ENCODE measurements at places on chromosomes 5 and 9. TPM values are rescaled to one million over a fixed set of nuclear protein-coding genes. Genes with fewer than 3 reads are reported as not detected.

DNA sequence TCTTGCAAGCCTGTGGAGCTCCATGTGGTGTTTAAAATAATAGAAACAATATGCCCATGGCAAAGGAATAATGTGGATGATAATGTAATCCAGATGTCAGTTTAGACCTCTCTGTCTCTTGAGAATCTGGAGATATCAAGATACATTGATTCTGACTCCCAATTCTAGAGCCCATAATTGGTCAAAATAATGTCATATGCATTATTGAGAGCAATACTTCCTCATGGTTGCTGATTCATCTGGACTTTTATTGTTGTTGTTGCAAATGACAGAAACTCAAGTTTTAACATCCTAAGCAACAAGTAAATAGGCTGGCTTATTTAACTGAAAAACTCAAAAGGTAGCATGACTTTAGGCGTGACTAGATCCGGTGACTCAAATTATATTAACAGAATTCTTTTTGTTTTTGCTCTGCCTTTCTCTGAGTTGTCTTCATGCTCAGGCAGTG, 152.1 kb downstream of the PCSK1 start:
- DNase-seq = no peak

DNA sequence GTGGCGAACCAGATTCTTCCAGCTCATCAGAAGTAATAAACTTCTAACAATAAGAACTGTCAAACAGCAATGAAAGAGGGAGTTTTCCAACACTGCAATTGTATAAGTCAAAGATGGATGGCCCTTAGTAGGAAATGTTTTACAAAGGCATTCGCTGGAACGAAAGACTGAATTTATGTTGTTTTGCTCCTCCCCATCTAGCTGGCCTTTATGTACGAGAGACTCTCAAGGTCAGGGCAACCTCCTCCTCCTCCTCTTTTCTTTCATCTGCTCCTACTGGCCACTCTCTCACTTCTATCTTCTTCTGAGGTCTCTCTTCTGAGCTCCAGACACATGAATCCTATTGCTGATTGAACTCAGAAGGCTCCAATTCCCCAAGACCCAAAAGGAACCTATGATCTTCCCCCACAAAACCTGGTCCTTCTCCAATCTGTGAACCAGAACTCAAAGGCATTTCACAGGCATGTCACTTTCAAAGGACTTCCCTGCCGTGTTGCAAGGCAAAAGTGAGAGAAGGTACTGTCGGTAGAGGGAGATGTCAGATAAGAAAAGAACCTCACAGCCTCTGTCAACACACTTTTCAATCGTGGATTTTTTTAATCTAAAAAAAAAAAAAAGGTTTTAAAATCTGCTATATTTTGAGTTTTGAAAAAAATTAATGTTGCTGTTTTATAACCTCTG, 28.5 kb upstream of the PUM3 start:
- no peak for DNase-seq

GRCh38 chr9:128045831-128046230, 21.3 kb downstream of the NAIF1 start:
- no peak for DNase-seq

The FOXD1 gene
- 0.13 TPM for total RNA-seq

- no peak for DNase-seq
These were observed 40.8 kb downstream of the NNT start for GRCh38 chr5:43643750-43644149.

- DNase-seq = no peak
These were observed 218.0 kb downstream of the MAN2A1 start for GRCh38 chr5:109907731-109908130.

- DNase-seq = peak; percentile 19
These were observed 253.8 kb downstream of the KDM4C start for GRCh38 chr9:7011395-7012067.

The CDKN2B-AS1 gene
- 1.2 TPM for total RNA-seq

DNA sequence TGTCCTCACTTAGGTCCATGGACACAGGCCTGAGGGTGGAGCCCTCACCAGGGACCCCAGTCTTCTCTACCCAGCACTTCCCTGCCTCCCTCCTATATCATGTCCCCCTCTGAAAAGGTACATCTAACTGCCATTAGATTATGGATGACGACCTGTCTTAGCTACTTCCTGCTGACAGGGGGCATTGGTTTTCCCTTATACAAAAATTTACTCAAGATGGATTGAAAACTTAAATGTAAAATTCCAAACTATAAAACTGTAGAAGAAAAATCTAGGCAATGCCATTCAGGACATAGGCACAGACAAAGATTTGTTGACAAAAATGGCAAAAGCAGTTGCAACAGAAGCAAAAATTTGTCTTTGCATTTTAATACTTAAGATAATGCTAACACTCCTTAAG, 623.2 kb upstream of the FAM174A start:
- no peak for DNase-seq

GRCh38 chr5:126927429-126927828, 102.9 kb downstream of the MARCHF3 start:
- DNase-seq = no peak

The KCTD16 gene
- total RNA-seq = not detected

- no peak for DNase-seq
These were observed 65.2 kb downstream of the LRRC70 start for GRCh38 chr5:62643556-62644451.

DNA sequence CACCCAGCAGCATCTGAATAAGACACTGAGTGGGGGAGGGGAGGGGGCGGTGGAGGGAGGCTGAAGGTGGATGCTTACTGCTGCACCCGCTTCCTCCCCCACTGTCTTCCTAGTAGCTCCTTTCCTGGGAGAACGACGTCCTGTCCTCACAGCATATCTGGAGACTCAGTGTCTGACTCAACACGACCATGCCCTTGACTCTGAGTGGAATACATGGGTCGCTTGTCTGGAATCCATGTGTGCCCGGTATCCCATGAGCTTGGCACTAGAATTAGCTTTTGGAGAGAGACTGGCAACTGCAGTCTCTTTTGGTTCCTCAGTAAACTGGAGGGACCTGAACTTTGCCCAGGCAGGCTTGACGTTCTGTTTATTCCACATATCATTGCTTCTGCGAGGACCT, 125.4 kb upstream of the FAM120A start:
- no peak for DNase-seq

The ST8SIA4 gene
- 65.2 TPM for total RNA-seq

The SPINK6 gene
- total RNA-seq = not detected

DNA sequence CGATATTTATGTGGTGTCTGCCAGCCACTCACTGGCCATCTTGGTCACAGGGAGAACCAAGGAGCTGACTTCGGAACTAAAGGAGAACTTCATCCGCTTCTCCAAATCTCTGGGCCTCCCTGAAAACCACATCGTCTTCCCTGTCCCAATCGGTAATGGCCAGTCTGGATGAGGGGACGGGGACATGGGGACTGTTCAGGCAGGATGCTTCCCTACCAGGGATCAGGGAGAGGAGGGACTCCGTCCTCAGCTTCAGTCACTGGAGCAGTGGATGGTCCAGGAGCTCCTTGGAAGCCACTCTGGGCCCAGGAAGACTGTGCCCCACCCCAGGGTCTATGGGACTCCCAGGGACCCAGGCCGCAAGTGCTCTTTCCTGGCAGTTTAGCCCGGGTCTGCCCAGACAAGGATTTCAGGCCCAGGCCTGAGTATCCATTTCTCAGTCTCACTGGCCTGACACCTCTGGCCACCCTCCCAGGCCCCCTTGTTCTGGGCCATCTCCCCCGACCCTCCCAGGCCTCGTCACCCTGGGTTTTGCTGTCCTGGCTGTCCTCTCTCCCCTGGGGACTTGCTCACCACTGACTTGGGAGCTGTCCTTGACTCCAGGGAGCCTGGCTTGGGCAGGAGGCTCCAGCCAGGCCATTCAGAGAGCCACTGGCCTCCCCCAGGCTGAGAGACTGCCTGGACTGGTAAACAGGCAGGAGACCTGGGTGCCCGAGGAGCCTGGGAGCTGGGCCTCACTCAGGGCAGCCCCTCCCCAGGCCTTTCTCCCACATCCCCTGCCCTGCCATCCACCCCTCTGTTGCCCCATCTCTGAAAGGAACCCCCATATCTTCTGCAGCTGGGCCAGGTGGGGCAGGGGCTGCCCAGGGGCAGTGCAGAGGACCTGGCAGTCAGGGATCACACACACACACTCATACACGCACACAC, 3.1 kb downstream of the LCN2 start:
- no peak for DNase-seq

- DNase-seq = no peak
These were observed 43.8 kb downstream of the SLC38A9 start for GRCh38 chr5:55668356-55668755.

The FAXDC2 gene
- not detected for total RNA-seq

The OR5C1 gene
- not detected for total RNA-seq

The FOXI1 gene
- total RNA-seq = not detected

The DNAI1 gene
- total RNA-seq = not detected

GRCh38 chr5:160088805-160089204, 30.4 kb downstream of the PWWP2A start:
- no peak for DNase-seq

The HACD4 gene
- total RNA-seq = 2.7 TPM

The BTNL8 gene
- total RNA-seq = not detected

GRCh38 chr5:62143268-62144229, 162.5 kb upstream of the KIF2A start:
- DNase-seq = no peak

The FOXD4L5 gene
- 0.27 TPM for total RNA-seq

The TMEM215 gene
- not detected for total RNA-seq

The PCDHGA11 gene
- total RNA-seq = 0.24 TPM

DNA sequence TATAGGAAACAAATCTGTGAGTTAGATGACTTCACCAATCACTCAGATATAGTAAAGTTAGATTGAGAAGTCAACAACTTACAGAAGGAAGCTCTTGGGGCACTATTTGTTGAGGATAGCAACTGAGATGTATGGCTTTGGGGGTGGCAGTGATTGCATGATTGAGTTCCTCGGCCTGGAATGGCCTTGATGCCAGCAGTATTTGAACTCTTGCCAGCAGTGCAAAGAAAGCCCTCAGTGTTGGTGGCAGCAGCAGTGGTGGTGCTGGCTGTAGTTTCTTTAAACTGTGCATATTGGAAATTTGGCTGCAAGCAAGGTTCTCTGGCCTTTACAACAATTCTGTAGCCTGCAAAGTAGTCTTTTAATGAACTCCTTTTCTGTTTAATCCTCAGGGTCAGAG, 41.4 kb upstream of the PJA2 start:
- DNase-seq = no peak

DNA sequence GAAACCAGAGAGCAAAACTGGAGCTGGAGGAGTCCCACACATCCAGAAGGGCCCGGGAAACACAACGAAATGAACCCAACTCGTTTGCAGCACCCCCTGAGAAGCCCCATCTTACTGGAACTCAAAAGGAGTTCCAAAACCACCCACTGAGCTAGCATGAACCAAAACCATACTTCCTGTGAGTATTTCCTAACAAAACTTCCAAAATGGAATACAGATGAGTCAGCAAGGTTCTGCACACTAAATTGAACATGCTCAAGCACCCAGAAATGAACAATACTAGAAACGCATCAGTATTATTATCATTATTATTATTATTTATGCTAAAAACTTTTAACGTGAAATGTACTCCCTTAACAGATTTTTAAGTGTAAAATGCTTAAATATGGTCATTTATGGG, 8.0 kb upstream of the SPOCK1 start:
- DNase-seq = no peak

The TAS2R1 gene
- not detected for total RNA-seq

The GPR151 gene
- total RNA-seq = not detected

The FSD1L gene
- total RNA-seq = 3.4 TPM

- DNase-seq = no peak
These were observed 28.3 kb downstream of the RAI14 start for GRCh38 chr5:34684281-34684979.

DNA sequence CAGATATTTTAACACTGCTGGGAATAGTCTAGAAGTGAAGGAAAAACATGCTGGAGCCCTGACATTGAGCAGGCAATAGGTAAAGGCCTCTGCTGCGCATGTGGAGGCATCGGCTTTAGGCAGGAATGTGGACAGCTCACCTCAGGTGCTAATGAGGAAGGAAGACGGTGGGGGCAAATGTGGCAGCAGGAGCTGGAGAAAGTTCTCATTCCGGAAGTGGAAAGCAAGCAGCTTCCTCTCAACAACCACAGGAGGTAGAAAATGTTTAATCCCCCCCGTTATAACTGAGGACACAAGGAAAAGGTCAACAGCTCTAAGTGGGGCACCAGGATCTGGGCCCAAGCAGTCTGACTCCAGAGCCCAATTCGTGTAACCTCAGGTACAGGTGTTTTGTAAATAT, 7.6 kb upstream of the RPS14 start:
- DNase-seq = no peak

- DNase-seq = no peak
These were observed 88.8 kb downstream of the PPIC start for GRCh38 chr5:122947772-122948171.
